HT1080 (cell line): ENCODE measurements at places on chromosomes 5 and 9.

DNA sequence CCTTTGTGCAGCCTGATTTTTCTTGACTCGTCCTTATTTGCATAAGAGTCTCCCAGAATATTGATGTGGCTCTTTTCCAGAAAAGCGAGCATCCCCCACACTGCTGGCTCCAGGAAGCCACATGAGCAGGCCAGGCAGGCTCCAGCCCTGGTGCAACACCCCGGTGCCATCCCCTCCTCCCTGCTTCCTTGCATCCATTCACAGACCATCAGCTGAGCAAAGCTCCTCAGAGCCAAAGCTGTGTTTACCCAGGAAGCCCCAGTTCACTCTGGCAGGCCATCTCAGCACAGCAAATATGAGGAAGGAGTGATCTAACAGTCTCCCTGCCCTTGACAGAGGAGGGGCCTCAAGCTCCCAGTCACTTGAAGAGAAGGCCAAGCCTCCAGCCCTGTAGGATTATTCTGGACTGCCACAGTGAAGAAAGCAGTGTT lies 34.4 kb downstream of the INSYN2B start:
- peak; percentile 66 for DNase-seq

DNA sequence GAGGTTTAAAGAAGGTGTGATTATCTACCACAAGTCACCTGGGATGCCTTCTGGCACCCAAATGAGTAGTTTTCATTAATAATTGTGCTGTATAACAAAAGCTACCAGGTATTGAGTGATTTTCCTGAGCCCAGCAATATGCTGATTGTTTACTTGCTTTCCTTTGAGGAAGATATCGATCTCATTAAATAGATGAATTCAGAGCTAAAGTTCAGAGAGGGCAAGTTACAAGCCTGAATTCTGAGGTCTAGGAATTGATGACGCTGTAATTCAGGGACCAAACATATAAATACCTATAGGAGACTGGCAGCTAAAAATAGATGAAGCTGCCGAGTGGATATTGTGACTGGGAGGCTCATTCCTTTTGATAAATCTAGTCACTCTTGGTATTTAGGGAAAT lies 1.1 kb downstream of the ERCC6L2 start:
- DNase-seq: peak; percentile 34

DNA sequence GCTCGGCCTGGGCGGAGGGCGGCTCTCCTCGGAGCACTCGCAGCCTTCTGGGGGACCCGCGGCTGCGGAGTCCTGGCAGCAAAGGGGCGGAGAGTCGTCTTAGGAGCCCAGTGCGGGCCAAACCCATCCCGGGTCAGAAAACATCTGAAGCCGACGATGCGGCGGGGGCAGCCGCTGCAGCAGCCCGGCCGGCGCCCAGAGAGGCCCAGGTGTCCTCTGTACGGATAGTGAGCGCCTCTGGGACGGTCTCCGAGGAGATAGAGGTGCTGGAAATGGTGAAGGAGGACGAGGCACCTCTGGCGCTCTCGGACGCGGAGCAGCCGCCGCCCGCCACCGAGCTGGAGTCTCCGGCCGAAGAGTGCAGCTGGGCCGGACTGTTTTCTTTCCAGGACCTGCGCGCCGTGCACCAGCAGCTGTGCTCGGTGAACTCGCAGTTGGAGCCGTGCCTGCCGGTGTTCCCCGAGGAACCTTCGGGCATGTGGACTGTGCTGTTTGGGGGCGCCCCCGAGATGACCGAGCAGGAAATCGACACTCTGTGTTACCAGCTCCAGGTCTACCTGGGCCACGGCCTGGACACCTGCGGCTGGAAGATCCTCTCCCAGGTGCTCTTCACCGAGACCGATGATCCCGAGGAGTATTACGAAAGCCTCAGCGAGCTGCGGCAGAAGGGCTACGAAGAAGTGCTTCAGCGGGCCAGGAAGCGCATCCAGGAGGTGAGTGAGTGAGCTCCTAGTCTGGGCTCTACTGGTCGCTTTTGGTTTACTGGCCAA lies 1.2 kb downstream of the JMY start:
- DNase-seq: peak; percentile 13

DNA sequence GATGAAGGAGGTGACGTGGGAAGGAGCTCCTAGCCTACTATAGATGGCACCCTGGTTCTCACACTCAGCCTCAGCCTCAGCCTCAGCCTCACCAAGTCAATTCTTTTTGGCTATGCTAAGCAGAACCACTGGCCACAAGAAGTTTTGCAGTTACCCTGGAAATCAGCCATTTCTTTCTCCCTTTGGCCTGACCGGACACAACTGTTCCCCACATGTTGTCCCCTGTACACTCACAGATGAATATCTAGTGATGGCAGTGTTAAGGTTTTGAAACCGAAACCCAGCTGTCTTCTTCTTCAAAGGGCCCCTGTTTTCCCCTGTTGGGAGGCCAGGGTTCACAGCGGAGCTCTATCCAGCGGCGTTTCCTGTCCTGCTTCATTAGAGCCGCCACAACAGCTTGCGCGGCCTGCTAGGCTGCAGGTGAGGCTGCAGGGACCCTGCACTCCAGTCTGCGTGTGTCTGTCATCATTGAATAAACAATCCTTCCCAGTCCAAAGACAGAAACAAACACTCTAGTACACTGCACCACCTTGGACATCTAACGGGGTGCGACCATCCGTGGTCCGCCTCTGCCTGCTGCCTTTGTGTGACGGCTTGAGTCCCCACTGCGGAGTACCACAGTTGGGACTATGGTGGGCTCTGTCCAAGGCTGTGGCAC lies 250.5 kb downstream of the DENND1A start:
- no peak for DNase-seq

- DNase-seq: no peak
Observed at GRCh38 chr9:99953861-99954507, 47.5 kb downstream of the STX17 start.

DNA sequence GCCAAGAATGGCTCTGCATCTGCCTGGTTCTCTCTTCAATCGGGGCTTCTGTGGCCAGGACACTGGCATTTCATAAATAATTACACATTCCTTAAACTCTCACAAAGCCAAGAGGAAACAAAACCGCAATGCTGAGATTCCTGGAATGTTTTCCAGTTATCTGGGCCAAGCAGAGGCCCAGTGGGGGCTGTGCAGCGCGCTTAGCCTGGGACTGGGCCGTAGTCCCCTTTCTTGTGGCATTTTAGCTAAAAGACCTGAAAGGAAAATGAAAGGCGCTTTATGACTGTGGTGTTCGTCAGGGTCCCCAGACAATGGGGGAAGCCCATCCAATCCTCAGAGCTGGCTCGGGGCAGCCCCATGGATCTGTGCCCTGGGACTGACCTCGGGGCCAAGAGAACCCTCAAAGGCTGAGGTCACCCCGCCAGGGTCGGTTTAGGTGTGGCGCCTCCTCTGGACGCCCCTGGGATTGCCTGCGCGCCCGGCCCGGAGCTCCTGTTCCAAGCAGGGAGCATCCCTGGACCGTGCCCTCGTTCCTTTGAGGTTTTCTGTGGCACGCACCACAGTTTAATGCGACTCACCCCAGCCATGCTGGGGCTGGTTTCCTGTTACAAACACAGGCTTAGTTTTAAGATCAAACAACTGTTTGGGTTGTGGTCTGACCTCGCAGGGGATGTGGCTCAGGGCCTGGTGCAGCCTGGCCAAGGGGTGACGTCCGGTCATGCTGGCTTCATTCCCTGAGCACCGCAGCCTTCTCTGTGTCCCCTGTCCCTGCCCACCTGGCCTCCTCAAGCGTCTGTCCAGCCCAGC lies 51.5 kb upstream of the NKD2 start:
- DNase-seq: peak; percentile 86

GRCh38 chr5:10577371-10578292 lies 13.8 kb downstream of the ANKRD33B start:
- DNase-seq: no peak

DNA sequence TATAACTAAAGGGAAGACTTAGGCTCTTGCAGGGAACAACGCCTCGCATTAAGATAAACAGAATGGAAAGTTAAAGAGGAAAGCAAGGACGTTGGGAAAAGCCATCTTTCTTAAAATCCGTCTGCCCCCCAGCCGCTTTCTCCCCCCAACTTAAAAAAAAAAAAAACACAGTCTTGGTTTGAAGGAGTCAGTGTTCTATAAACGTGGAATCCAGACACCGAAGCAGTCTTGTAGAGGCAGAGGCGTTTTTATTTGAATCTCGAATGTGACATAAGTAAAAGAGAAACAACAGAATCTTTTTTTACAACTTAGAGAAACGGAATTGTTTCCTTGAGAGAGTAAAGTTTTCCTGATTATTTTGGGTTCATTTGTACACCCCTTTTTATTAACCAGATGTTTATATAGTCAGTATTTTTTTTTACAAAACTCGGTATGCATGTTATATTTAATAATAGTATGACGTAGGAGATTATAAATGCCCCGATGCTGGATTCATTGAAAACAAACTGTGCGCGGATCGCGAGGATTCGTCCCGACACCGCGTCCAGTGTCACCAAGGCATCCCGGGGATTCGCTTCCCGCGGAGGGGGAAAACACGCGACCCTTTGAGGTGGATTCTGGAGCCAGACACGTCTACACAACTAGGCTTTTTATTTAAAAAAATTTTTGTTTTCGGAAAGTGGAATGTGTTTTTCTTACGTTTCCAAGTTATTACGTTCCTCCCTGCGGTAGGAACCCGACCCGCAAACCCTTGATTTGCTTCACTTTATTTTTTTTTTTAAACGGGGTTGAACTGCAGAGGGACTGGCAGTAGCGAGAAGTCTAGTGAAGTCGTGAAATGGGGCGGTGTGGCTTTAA lies 6.7 kb downstream of the PTCH1 start:
- no peak for DNase-seq

DNA sequence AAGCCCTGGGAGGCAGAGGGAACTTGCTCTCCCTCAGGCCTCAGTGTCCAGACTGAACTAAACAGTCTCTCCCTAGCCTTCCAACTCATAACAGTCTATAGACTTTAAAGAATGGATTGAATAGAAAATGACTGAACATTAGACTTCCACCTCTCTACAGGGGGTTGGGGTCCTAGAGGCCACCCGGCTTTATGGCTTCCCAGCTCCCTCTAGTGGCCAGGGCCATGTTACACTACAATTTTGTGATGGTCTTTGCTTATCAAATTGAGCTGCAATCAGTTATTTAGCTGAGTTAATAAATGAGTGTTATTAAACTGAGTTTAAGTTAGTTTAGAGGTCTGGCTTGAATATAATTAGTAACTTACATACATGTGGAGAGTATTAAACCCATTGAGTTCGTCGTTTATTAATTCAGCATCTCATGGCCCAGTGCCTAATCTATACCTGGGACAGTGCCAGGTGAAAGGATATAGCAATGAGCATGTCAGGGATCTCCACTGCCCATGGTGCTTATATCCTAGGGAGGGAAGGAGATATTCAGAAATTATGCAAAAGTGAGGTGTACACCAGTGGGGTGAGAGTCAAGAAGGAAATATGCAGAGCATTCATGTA lies 105.2 kb downstream of the SH3TC2 start:
- peak; percentile 61 for DNase-seq
